Activated T-helper 1 cell treated with anti-CD3 and anti-CD28 coated beads, Interleukin-2, amount 50 U/mL, for 16 hours (primary cell): ENCODE measurements at places on chromosomes 16 and 17.

- no peak for DNase-seq
These were observed 5.3 kb downstream of the IFI35 start for GRCh38 chr17:43011728-43012472.

DNA sequence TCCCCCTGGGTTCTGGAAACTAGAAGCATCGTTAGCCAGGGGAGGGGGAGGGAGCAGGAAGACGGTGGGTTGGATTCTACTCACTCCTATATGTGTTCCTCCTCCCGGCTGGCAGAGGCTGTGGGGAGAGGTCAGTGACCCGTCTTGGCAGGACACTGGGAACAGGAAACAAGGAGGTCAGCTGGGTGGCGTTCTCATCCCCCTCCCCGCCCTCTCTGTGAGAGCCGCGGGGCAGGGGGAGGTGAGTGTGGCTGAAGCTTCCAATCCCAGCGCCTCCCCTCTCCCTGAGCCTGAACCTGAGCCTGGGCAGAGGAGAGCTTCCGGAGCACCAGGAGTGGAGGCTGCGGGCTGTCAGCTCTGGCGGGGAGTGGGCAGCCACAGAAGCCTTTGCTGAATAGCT, 12.5 kb downstream of the GPRC5C start:
- no peak for DNase-seq

DNA sequence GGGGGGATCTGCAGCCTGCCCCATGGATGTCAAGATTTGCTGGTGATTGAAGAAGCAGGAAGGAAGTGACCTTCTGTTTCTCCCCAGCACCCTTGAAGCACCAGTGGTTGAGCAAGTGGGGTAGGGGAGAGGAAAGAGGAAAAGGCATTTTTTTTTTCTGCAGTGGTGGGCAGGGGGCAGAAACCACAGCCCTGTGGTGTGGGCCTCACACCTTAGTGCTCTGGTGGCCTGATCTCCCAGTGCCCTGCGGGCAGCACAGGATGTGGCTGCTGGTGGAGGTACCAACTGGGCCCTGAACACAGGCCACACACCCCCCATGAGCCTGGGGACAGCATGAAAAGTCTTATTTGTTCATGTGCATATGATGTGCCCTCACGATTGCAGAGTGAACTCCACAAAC, 7.1 kb downstream of the ITGAD start:
- DNase-seq, result no peak

DNA sequence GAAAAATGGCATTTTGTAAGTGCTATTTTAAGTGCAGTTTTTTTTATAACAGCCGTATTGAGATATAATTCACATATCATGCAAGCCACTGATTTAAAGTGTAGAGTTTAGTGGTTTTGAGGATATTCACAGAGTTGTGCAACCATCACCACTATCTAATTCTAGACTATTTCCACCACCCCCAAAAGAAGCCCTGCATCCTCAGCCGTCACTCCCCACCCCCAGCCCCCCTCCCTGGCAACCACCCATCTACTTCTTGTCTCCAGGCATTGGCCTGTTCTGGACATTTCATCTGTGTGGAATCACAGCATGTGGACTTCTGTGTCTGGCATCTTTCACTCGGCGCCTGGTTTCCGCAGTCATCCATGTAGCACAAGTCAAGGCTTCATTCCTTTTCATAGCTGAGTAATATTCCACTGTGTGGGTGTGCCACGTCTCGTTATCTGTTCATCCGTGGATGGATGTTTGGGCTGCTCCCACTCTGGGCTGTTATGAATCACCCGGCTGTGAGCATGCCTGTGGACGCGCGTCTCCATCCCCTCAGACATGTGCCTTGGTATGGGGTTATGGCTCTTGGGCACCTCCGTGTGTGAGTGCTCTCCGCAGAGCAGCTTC, 138.4 kb upstream of the CIBAR2 start:
- DNase-seq, result no peak

DNA sequence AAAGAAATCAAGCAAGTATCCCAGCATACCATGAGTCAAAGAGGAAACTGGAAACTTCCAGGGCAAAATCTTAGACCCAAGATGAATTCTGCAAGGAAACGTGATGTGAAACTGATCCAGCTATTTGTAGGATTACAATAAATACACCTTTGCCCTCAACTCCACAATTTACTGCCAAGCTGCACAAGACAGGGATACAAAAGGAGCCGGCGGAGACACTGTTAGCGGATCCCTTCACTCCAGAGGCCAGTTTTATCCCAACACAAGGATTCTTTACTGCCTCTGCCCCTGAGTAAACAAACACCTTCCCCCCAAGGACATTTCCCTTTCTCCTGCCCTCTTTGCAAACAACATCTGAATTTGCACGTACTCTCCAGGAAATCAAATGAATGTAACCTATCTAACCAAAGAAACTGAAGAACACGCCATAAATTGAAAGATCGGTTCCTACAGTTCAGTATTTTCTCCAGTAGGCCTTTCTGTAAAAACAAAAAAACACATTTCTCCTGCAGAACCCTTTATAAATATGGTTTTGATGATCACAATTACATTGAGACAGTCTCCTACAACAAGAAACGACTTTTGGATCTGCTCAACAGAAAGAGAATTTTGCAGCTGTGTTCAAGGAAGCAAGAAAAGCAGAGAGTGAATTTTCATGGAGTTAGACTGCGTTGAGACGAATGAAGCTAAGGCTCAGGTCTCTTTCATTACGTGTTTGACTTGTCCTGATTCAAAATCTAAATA, 1.4 kb upstream of the CBX2 start:
- DNase-seq, result no peak

- no peak for DNase-seq
These were observed 463.5 kb downstream of the HS3ST4 start for GRCh38 chr16:26155221-26155620.
